Occipital lobe (tissue), 3 donors: ENCODE measurements at places on chromosomes 6 and 20.

GRCh38 chr6:161561908-161562307 lies 288.0 kb upstream of the AGPAT4 start:
- no peak for DNase-seq

DNA sequence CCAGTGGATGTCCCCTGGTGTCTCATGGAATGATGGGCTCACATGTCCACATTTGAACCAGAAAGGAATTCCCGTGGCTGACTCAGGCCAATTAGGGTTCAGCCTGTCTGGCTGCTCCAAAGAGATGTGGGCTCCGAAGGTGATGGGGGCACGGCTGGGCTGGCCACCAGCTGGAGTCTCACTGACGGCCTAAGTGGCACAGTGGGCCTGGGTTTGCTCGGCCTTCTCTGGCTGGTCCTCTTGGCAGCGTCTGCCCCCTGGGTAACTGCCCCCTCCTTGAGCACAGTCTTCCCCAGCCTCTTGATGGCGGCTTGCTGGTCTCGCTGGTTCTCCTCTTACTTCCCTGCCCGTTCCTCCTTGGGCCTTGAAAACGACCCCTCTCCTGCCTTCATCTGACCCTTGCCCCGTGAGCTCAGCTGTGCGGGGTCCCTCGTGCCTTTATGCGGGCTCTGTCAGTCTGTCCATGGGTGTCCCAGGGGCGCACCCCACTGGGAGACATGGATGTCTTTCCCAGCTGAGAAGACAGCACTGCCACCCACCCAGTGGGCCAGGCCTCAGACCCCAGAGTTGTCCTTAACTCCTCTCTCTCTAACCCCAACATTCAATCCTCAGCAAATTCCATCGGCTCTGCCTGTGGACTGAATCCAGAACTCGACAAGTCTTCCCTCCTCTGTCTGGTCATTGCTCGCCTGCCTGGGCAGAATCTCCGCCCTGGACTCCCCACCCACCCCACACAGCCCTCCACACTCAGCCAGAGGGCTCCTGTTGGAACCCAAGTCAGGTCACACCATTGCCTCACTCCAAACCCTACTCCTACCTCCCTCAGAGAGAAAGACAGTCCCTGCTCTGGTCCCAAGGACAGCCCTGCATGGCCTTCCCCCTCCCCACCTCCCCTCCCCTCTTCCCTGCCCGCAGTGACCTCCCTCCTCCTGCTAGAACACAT lies 78.7 kb downstream of the CEBPB start:
- no peak for DNase-seq

- DNase-seq, result no peak
Observed at GRCh38 chr20:57175397-57176010, 90.9 kb downstream of the BMP7 start.

DNA sequence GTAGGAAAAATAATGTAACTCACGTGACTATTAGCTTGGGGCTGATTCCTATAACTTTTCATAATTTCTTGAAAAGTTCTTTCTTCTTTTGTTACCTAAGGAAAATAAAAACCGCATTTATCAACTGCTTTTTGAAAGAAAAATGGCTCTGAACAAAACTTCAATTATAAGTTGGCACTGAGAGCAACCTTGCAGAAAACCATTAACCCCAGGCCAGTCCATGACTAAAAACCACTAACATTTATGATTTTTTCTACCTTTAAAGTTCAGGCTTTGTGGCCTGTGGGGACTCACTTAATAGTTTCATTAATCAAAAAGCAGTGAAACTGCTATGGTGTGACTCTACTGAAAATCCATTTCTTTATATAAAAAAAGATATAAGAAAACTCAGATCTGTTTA lies 69.1 kb upstream of the SAMHD1 start:
- DNase-seq, result no peak

- no peak for DNase-seq
Observed at GRCh38 chr6:149217466-149217888, 100.0 kb upstream of the TAB2 start.

DNA sequence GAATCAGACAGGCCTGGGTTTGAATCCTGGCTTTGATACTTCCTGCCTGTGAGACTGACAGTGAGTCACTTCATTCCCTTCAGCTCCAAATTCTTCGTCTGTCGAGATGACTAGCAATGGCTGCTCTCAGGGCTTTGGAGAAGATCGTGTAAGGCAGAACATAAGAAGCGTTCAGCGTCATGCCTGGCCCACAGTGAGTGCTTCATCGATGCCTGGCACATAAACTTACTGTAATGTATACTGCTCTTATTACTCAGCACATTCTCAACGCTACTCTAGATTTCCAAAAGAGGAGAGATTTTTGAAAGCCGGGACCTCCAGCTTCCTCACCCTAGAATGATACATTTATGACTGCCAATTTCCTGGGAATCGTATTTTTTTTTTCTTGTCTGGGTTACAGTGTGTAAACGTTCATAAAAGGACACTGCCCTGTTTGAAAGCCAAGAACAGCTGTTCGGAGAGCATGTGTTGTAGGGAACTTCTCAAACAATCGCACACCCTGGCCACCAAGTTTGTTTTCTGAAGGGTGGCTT lies 16.2 kb upstream of the BCAS1 start:
- no peak for DNase-seq

DNA sequence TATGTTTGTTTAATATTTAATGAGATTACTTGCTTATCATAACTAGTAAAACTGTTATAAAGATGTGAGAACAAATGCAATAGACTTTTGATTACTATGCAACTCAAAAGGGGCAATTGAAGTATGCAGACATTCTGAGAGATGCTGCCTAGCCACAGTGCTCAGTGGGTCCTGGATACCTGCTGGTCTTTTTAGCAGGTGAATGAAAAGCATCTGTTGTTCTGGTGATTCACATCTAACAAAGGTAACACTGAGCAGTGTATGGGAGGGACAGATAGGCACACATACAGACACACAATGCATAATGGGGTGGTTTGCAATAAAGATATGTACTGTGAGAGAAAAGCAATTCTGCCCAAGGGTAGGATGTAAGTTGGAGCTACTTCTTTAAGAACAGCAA lies 46.9 kb downstream of the OGFRL1 start:
- no peak for DNase-seq
